ENCODE measurements at places on chromosomes 1 and 21.

- DNase-seq: no peak
These were observed 507.0 kb downstream of the AJAP1 start for GRCh38 chr1:5161372-5161771.

DNA sequence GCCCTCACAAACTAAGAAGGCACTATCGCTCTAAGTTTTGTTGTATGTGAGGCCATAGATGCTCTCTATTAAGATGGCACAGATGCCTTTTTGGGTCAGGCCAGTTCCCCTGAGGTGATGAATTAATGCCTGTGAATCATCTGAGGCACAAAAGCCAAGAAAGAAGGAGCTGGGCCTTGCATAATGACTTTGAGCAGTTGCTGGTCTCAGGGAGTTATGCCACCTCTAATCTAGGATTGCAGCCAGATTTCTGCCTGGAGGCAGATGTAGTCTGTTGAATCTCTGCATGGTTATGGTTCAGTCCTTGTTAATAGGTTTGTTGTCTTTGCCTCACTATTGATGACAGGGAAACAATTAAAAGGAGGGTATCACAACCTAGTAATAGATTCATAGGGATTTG is 168.1 kb upstream of the CHRM3 start:
- DNase-seq: no peak

DNA sequence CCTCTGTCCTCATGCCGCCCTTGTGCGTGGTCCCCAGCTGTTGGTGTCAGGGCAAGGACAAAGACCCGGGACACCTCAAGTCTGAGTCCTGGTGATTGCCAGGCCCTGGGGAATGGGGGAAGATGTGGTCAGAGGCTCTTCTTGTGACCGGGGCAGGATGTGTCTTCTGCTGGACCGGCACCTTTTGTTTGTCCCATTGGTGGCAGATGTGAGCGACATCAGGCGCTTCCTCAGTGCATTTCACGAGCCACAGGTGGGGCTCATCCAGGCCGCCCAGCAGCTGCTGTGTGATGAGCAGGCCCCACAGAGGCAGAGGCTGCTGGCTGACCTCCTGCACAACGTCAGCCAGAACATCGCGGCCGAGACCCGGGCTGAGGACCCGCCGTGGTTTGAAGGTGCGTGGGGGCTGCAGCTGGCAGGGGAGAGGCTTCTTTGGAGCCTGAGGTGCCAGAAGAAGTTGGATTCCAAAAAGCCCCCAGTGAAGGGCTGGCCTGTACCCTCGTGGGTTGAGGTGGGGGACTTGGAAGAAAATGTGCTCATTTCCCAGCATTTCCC is 8.4 kb downstream of the DFFB start:
- no peak for DNase-seq

DNA sequence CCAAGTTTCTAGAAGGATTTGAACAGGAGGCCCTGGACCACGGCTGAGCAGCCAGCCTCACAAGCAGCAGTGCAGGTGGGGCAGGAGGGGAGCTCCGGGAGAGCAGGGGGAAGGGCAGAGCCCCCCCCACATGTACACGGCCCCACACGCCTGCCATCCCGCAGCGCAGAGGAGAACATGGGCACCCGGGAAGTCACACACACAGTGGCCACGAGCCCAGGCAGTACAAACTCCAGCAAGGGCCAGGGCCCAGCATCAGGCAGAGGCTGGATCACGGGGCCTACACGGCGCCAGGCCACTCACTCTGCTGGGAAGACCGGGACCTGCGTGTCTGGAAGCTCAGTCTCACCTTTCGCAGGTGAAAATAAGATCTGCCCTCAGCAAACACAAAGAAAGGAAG is 5.2 kb downstream of the SUMO3 start:
- DNase-seq: no peak

DNA sequence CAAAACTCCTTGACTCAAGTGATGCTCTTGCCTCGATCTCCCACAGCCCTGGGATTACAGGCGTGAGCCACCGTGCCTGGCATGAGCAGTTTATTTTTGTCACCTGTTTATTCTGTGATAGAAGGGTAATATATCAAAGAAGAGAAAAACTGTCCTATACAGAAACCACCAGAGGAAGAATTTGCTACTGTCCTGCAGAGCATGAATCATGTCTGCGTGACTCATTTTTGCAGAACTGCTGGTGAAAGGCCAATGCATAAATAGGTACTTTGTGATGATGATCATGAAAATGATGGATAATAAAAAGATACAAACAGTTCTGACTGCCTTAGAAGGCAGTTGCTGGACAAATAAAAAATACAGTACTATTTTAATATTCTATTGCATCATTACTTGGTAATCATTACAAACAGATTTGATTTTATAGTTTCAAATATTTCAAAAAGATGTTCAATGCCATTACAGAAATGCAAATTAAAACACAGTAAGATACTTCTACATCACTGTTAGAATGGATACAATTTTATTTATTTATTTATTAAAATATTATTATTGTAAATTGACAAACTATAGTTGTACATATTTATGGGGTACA is 26.5 kb downstream of the RIPPLY3 start:
- no peak for DNase-seq

GRCh38 chr21:39715804-39716397 is 29.1 kb upstream of the IGSF5 start:
- no peak for DNase-seq

GRCh38 chr1:183272390-183272848 is 86.4 kb downstream of the LAMC2 start:
- DNase-seq: no peak

- no peak for DNase-seq
These were observed 4.8 kb downstream of the GBP7 start for GRCh38 chr1:89171067-89171438.

GRCh38 chr1:53270107-53270506 is 31.8 kb upstream of the MAGOH start:
- no peak for DNase-seq

GRCh38 chr1:85611856-85612255 is 31.3 kb downstream of the CCN1 start:
- peak; percentile 69 for DNase-seq

Measured in tibial nerve (tissue), 4 donors.